CD4-positive, CD25-positive, alpha-beta regulatory T cell (primary cell): ENCODE measurements at places on chromosomes 2 and 18.

GRCh38 chr2:120775801-120776589 lies 40.3 kb downstream of the GLI2 start:
- DNase-seq: no peak

DNA sequence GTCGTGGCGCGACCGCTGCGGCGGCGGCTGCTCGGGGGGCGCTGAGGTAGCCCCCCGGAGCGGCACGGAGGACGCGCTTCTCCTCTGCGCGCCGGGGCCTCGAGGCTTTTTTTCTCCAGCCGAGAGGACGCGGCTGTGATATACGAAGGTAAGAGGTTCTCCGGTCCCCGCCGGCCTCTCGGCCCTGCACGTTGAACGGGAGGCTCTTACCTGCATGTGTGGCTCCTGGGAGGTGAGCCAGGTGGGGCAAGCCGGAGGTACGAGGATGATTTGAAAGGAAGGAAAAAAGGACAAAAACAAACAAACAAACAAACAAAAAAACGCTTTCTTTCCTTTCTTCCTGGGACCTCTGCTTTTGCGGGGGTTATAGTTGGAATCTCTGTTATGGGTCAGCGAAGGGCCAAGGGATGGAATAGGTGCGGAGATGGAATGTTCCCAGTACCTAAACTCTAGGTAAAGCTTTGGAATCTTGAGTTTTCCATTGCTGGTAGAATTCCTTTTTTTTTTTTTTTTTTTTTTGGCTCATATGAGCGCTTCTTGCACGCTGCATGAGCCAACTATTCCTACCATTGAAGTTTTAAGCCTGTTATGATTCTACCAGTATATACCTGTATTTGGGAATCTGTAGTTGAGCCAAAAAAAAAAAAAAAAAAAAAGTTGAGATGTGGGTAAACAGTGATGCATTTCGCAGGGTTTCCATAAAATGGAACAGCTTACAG lies 674 bp downstream of the PTPN4 start:
- DNase-seq: no peak

- DNase-seq: peak; percentile 27
Measured at GRCh38 chr18:74796841-74797576, 199.3 kb downstream of the ZNF407 start.

- no peak for DNase-seq
Measured at GRCh38 chr18:33838054-33838453, 260.0 kb downstream of the ASXL3 start.

DNA sequence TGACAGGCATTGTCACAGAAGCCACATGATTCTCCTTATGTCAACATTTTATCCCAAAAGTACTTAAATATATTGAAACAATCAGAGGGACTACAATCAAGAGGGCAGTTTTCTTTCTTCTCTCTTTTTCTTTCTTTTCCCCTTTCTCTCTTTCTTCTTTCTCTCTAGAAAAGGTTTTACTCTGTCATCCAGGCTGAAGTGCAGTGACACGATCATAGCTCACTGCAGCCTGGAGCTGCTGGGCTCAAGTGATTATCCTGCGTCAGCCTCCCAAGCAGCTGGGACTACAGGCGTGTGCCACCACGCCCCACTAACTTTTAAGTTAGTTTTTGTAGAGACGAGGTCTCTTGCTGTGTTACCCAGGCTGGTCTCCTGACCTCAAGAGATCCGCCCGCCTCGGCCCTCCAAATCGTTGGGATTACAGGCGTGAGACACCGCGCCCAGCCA lies 1.0 kb upstream of the PRKD3 start:
- DNase-seq: no peak
